ENCODE measurements at places on chromosomes 3 and 15.

- DNase-seq, result no peak
Observed at GRCh38 chr3:134339913-134340312, 34.3 kb downstream of the AMOTL2 start.

GRCh38 chr15:98233873-98234272 is 273.4 kb downstream of the ARRDC4 start:
- no peak for DNase-seq

- no peak for DNase-seq
Observed at GRCh38 chr15:68315495-68316031, 38.0 kb downstream of the FEM1B start.

GRCh38 chr15:88904624-88905327 is 8.4 kb downstream of the MFGE8 start:
- DNase-seq, result peak; percentile 93

DNA sequence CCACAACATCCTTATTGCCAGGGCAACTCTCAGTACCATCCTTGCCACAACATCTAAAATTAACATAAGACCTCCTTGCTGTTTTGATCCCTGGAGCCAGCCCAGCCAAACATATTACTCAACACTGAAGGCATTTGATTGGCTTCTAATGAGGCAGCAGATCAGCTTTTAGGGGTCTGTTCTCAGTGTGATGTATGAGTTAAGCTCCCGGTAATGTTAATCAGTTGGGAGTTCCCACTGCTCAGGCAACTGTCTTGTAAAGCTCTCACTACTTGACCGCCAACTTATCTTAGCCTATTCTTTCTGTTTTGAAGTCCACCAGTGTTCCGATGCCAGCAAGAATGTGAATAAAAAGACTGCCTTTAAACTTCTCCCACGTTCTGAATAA is 158.9 kb downstream of the FOXB1 start:
- DNase-seq, result no peak

DNA sequence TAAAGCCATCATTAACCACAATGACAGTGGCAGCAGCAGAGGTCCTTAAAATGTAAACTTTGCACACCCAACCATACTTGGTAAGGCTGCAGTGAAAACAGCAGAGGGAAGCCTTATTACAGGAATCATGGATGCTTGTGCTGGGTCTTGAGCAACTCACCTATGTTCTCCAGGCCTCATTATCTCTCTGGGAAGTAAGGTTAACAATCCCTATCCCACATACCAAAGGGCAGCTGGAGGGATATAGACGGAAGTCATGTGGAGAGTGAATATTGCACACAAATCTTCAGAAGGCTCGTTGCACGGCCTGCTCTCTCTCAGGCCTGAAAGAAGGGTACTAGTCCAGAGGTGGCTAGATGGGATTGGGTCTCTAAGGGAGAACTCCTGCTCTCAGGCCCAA is 25.8 kb upstream of the CELF6 start:
- no peak for DNase-seq

DNA sequence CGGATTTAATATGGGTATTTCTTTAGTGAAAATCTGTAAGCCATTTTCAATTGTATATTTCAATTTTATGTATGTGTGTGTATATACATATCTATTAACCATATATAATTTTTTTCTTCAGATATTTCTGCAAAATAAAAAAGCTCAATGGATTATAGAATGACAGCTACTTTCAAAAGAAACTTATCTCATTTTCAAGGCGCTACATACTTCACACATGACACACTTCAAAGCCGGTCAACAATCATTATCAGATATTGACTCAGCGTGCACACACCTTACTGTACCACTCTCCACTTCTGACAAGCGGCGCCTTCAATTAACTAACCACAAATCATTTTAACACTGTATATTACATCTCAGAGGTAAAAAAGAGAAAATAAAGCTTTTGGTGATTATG is 39.6 kb downstream of the ATP13A3 start:
- no peak for DNase-seq

All from thymus (tissue), 14 donors.